NCI-H1105 (cell line): ENCODE measurements at places on chromosomes 13 and 19.

DNA sequence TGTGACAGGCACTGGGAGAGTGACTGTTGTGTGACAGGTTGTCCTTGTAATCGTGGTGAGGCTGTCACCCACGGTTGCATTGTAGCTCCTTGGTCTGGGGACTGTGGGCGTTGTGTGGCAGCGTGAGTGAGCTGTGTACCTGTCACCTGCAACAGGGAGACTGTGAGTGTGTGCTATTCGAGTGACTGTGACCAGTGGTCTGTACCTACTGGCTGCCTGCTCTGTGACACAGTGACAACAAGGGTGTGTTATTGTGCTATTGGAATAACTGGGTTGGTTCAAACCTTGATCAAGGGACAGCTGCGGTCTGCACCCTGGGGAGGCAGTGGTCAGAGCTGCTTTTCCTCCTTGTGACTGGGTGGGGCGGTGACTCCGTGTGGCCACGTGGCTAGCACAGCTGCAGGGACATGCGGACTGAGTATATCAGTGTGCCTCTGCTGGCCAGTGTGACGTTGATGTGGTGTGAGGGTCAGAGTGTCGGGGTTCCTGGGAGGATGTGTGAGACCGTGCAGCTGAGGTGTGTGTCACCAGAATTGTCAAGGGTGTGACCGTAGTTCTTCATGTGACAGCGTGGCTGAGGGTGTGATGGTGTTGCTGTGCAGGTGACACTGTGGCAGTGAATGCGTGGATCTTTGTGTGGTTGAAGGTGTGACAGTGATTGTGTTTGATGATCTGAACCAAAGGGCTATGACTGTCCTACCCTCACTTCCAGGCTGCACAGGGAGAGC lies 10.1 kb upstream of the NFIX start:
- DNase-seq, result no peak

- DNase-seq, result peak; percentile 12
Measured at GRCh38 chr13:64529874-64530485, 2700.2 kb downstream of the PCDH9 start.

DNA sequence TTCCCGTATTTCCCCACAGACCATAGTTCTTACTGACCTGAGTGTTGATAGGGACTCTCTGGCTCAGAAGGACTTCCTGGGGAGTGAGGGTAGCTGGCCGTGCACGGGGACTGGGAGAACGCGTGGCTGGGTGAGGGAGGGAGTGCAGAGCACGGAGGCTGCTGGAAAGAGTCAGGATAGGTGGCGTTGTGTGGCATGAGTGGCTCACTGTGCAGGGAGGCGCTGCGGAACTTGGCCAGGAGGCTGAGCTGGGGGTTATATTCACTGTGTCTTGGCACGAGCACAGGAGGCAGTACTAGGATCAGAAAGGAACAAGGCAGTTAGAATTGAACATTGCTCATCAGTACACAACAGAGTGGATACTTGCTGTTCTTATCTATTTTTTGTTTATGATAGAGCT lies 47.4 kb downstream of the SMAD9 start:
- DNase-seq, result no peak

DNA sequence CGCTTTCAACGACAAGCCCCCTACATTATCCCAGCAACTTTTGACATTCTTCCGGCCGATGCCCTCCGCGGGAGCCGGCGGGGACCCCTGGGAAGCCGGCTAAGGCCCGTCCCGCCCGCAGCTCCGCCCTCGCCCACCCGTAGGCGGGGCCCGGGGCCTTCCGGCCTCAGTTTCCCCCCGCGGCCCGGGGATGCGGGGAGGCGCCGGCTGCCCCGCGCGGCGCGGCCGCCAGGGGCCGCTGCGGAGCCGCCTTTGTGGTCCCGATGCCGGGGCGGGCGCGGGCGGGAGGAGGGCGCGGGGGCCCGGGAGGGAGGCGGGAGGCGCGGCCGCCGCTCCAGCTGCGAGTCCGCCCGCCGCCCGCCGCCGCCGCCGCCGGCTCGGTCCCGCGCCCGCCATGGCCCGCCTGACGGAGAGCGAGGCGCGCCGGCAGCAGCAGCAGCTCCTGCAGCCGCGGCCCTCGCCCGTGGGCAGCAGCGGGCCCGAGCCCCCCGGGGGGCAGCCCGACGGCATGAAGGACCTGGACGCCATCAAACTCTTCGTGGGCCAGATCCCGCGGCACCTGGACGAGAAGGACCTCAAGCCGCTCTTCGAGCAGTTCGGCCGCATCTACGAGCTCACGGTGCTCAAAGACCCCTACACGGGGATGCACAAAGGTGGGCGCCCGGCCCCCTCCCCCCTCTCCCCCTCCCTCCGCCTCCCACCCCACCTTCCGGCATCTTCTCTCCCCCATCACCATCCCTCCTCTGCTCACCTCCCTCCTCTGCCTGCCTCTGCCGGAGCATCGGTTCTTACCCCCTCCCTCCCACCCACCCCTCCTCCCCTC lies at the start of gene CELF5:
Gene CELF5, plus strand, starts transcription at position 316 of the 823 bp plus-strand sequence. Its CDS starts 79 bp downstream, at position 395.
- DNase-seq, result peak; percentile 40

DNA sequence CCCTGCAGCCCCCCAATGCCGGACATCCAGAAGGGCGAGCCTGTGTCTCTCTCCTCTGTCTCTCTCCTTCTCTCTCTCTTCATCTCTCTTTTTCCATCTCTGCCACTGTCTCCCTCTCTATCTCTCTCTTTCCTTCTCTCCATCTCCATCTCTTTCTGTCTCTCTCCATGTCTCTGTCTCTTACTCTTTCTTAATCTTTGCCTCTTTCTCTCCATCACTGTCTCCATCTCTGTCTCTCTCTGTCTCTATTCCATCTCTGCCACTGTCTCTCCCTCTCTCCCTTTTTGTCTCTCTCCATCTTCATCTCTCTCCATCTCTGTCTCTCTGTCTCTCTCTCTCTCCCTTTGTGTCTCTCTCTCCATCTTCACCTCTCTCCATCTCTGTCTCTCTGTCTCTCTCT lies 25.7 kb upstream of the TCF3 start:
- no peak for DNase-seq

DNA sequence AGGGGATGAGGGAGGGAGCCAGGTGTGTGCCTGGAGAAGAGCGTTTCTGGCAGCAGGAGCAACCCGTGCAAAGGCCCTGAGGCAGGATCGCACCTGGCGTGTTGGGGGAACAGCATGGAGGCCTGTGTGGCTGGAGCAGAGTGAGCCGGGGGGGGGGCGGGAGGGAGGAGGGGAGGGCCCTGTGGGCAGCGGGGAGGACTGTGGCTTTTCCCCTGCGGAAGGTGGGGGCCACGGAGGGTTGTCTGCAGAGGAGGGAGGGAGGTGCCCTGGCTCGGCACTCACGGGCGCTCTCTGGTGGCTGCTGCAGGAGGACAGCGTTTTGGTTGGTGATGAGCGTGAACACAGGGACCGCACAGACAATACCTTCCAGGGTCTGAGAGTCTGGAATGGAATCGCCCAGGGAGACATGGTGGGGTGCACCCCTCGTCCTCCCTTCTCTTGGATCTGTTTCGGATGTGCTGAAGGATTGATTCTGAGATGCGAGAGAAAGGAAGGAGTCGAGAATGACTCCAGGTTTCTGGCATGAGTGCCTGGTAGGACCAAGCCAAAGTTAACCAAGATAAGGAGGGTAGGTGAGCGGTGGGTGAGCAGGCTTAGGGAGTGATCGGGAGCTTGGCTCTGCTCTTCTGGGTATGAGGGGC lies 6.5 kb downstream of the RAB11B start:
- no peak for DNase-seq

GRCh38 chr13:57624565-57625435 lies 6.7 kb upstream of the PCDH17 start:
- peak; percentile 55 for DNase-seq

DNA sequence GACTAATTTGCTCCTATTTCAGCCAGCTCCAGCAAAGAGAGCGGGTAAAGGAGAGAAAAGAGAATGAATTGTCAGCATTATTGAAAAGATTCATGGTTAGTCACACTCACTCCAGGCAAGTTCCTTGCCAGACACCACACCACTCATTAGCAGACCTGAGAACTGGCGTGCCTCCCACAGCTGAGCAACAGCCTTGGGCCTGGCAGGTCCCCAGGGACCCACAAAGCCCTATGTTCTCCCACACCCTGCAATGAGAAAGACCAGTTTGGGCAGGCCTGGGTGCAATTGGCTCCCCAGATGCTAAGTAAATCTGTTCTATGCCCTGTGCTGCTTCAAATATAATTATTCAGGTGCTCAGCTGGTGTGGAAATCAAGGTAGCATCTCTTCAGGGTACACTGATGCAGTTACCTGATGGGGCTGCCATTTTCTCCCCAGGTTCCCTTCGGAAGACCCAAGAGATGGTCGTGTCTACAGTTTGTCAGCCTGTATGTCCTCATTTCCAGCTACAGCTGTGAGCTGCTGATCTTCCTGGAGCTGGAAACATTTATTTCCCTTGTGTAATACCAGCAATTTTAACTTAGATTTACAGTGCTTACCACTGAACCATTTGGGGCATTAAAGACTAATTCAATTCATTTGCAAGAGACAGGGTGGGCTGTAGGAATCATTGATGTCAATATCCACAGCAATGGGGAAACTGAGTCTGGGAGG lies 405.0 kb downstream of the COG6 start:
- DNase-seq, result peak; percentile 79

GRCh38 chr13:42702716-42703115 lies 78.7 kb upstream of the FAM216B start:
- no peak for DNase-seq
